ENCODE measurements at places on chromosomes 12 and 14.

DNA sequence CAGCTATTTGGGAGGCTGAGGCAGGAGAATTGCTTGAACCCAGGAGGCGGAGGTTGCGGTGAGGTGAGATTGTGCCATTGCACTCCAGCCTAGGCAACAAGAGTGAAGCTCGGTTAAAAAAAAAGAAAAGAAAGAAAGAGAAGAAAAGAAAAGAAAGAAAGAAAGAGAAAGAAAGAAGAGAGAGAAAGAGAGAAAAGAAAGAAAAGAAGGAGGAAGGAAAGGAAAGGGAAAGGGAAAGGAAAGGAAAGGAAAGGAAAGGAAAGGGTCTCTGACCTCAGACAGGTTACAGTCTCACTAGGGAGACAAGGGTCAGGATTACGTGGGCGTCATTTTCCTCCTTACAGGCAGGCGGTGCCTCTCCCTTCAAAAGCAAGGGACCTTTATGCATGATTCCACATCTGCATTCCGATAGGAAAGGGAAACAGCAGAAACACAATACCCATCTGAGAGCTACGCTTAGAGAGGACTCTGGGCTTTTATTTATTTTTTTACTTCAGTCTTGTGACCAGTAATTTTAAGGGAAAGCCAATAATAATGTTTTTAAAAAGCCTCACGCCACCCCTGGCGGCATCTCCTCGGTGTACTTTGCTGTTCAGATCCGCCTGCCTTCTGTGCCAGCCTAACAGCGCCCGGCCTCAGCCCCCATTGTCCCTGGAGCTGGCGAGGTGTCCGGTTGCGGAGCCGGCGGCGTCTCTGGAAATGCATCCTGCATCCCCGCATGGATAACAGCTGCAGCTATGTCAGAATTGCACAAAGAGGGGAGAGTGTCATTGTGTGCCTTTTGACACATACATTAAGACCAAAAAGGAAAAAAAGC is 945 bp upstream of the HIP1R start:
- no peak for DNase-seq

- no peak for DNase-seq
These were observed 178.9 kb upstream of the FKBP4 start for GRCh38 chr12:2615665-2616402.

GRCh38 chr12:15289192-15289591 is 33.1 kb upstream of the PTPRO start:
- no peak for DNase-seq

DNA sequence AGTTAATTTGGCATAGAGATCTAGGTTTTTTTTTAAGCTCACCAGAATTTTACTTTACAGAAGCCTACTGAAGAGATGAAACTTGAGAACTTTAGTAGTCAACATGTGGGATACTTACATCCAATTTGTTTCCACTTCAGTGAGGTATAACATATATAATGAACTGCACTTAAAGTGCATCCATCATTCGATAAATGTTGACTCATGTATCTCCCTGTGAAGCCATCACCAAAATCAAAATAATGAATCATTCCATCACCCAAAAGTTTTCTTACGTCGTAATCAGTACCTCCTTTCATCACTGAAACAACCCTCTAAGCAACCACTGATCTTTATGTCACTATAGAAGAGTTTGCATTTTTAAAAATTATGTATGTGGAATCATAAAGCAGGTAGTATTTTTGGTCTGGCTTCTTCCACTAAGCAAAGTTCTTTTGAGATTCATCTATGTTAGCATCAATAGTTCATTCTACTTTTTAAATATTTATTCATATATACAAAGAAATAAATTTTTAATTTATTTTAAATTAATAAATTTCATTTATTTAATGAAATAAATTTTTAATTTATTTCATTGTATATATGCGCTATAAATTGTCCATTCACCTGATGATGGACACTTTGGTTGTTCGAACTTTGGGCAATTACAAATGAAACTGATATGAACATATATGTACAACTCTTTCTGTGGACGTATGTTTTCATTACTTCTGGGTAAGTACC is 2.0 kb upstream of the CPNE8 start:
- no peak for DNase-seq

Data from SK-N-MC (cell line).